Bronchial smooth muscle cell (primary cell): ENCODE measurements at places on chromosomes 2 and 18. TPM values are rescaled to one million over a fixed set of nuclear protein-coding genes. Genes with fewer than 3 reads are reported as not detected.

Gene MOGAT1
- total RNA-seq, result not detected in 2 replicates

Gene GALNT14
- total RNA-seq, result 0.17 TPM in 1 of 2 replicates, not detected in the other

Gene NPHP1
- total RNA-seq, result 5.5 and 5.7 TPM in 2 replicates

Gene TFCP2L1
- not detected in 2 replicates for total RNA-seq

Gene HRH4
- total RNA-seq, result under 0.01 TPM in 1 of 2 replicates, not detected in the other

Gene LIPT1
- total RNA-seq, result 5.2 and 6.4 TPM in 2 replicates

Gene OSR1
- total RNA-seq, result 9.7 and 27.0 TPM in 2 replicates

Gene DNAJC5G
- not detected in 2 replicates for total RNA-seq

Gene GAL3ST2
- total RNA-seq, result 0.09 and 0.16 TPM in 2 replicates

Gene PDE11A
- total RNA-seq, result under 0.01 and 0.09 TPM in 2 replicates

Gene DAPL1
- total RNA-seq, result not detected in 2 replicates

Gene RAD51AP2
- not detected in 2 replicates for total RNA-seq

Gene IMMT
- total RNA-seq, result 26.4 and 38.9 TPM in 2 replicates

Gene TMEM182
- total RNA-seq, result 2.1 and 2.5 TPM in 2 replicates

Gene SERPINB12
- not detected in 2 replicates for total RNA-seq

Gene MAP2
- 0.47 and 0.60 TPM in 2 replicates for total RNA-seq

Gene SLC9A4
- total RNA-seq, result not detected in 2 replicates

Gene LONRF2
- total RNA-seq, result under 0.01 TPM in 2 replicates

Gene BMP10
- total RNA-seq, result not detected in 2 replicates

Gene EGR4
- under 0.01 TPM in 1 of 2 replicates, not detected in the other for total RNA-seq

Gene SNTG2
- not detected in 2 replicates for total RNA-seq

Gene UCN
- 0.16 and 0.26 TPM in 2 replicates for total RNA-seq

Gene PKDCC
- total RNA-seq, result 30.3 and 53.1 TPM in 2 replicates

Gene UPP2
- total RNA-seq, result 0.09 TPM in 1 of 2 replicates, not detected in the other

Gene GDF7
- total RNA-seq, result under 0.01 TPM in 2 replicates

Gene RGPD4
- not detected in 2 replicates for total RNA-seq

Gene SKA1
- 0.52 and 0.95 TPM in 2 replicates for total RNA-seq

Gene SIX3
- not detected in 2 replicates for total RNA-seq

Gene HOXD12
- total RNA-seq, result not detected in 2 replicates

Gene SATB2
- 28.8 and 42.9 TPM in 2 replicates for total RNA-seq

Gene MYCN
- total RNA-seq, result not detected in 2 replicates

Gene UNC80
- not detected in 2 replicates for total RNA-seq

Gene TOGARAM2
- 0.09 and 0.47 TPM in 2 replicates for total RNA-seq

Gene REEP1
- total RNA-seq, result under 0.01 TPM in 1 of 2 replicates, not detected in the other

Gene RSAD2
- total RNA-seq, result under 0.01 and 0.47 TPM in 2 replicates

Gene HPCAL1
- 14.3 and 17.2 TPM in 2 replicates for total RNA-seq

Gene DGKD
- total RNA-seq, result 6.0 and 9.3 TPM in 2 replicates

Gene ST6GAL2
- total RNA-seq, result not detected in 2 replicates

Gene ZBTB7C
- total RNA-seq, result under 0.01 TPM in 1 of 2 replicates, not detected in the other

Gene MRO
- total RNA-seq, result 0.09 and 0.32 TPM in 2 replicates

Gene CCDC102B
- 5.3 and 15.0 TPM in 2 replicates for total RNA-seq

Gene INPP5D
- 0.86 and 1.3 TPM in 2 replicates for total RNA-seq

Gene EN1
- under 0.01 TPM in 1 of 2 replicates, not detected in the other for total RNA-seq

Gene GALR1
- total RNA-seq, result not detected in 2 replicates

Gene CDH2
- total RNA-seq, result 9.8 and 10.5 TPM in 2 replicates

Gene ALLC
- total RNA-seq, result not detected in 2 replicates

Gene LOXHD1
- not detected in 2 replicates for total RNA-seq

Gene INHA
- 0.26 and 0.32 TPM in 2 replicates for total RNA-seq

Gene POTEC
- total RNA-seq, result not detected in 2 replicates

Gene IL1RL2
- 1.9 and 2.2 TPM in 2 replicates for total RNA-seq

Gene NMUR1
- 0.09 TPM in 1 of 2 replicates, not detected in the other for total RNA-seq

Gene RESP18
- total RNA-seq, result not detected in 2 replicates

Gene RETSAT
- total RNA-seq, result 60.1 and 71.5 TPM in 2 replicates

Gene MALL
- total RNA-seq, result 13.4 and 45.7 TPM in 2 replicates

Gene G6PC2
- total RNA-seq, result not detected in 2 replicates

Gene INHBB
- total RNA-seq, result not detected in 2 replicates

Gene EPHA4
- 3.0 and 9.0 TPM in 2 replicates for total RNA-seq

Gene RIT2
- total RNA-seq, result not detected in 2 replicates

Gene MSH6
- total RNA-seq, result 23.4 and 28.4 TPM in 2 replicates
